Brain pericyte (primary cell): ENCODE measurements at places on chromosomes 1 and 21.

- DNase-seq, result no peak
Measured at GRCh38 chr1:163673759-163674151, 352.0 kb downstream of the NUF2 start.

DNA sequence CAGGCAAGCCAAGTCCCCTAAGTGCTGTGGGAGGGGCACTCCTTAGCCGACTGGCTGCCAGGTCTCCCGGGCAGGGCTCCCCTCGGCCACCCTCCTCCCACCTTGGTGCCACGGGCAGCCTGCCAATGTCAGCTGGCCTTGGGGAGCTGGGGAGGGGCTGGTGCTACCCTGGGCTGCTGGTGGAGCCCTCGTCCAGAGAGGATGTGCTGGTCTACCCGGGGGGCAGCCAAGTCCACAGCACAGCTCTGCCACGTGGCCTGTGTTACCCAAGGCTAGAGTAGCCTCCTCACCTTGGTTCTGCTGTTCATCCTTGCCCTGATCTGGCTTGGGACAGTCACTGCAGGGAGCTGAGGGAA lies 42.9 kb downstream of the CRYAA start:
- DNase-seq, result no peak

- DNase-seq, result no peak
Measured at GRCh38 chr1:24904731-24905354, 25.2 kb downstream of the RUNX3 start.

DNA sequence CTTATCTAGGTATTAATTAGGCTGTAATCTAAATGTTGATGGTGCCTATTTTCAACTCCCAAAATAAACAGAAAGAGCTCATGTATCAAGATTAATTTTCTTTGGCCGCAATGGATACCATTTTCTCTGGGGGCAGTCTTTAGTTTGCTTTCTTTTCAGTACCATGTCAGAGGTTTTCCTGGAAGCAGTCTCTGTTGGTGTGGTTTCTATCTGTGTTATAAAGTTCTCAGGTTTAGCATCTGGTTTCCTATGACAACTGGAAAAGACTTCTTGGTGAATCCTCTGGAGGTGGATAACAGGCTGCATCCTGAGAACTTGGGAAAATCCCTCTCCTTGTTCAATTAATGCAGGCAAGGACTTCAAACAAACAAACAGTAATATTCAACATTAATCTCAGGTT lies 38.7 kb upstream of the BATF3 start:
- no peak for DNase-seq

GRCh38 chr1:119868176-119868575 lies 28.1 kb downstream of the ADAM30 start:
- DNase-seq, result no peak

- no peak for DNase-seq
Measured at GRCh38 chr1:198849093-198849492, 210.3 kb downstream of the PTPRC start.

DNA sequence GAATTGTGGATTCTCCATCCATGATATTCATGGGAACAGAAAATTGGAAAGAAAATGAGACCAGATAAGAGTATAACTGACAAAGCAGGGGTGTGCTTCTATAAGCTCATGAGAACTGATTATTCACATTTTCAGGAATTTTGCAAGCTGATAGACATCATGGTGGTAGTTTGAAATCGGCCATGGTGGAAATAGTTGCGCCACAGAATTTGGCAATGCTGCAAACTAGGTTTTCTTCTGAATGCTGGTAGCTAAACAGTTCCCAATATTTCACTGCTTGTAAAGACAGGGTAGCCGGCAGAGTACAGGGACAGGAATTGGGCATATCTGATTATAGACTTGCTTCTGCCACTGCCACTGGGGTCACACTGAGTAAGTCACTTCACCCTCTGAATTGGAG lies 151.1 kb downstream of the PLXNA2 start:
- no peak for DNase-seq

DNA sequence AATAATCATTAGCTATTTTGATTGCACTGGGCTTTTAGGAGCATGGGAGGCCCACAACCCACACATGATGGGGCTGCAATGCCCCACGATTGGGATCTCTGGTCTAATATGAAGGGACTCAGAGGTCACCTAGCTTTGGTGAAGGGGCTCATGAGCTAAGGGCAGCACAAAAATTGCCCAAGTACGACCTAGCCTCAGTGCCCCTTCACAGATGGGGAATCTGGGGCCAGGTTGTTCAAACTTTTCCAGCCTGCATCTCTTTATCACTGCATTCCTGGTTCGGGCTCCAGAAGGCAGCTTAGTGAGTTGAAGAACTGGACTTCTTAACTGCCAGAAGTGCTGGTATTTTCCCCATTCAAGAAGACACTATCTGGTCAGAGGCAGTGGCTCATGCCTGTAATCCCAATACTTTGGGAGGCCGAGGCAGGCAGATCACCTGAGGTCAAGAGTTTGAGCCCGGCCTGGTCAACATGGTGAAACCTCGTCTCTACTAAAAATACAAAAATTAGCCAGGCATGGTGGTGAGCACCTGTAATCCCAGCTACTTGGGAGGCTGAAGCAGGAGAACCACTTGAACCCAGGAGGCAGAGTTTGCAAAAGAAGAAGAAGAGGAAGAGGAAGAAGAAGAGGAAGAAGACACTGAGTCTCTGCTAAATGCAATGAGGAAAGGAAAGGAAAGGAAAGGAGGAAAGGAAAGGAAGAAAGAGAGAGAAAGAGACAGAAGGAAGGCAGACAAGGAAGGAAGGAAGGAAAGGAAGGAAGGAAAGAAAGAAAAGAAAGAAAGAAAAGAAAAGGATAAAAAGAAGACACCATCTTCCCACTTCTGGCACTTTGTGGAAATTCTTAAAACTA lies 258.5 kb upstream of the IRF2BP2 start:
- DNase-seq, result no peak
